Fibroblast of the conjunctiva (primary cell): ENCODE measurements at places on chromosomes 2 and 18.

- DNase-seq: no peak
Measured at GRCh38 chr2:240886678-240887609, 9.0 kb downstream of the MAB21L4 start.

GRCh38 chr2:234981197-234982095, 29.6 kb downstream of the SH3BP4 start:
- peak; percentile 89 for DNase-seq

DNA sequence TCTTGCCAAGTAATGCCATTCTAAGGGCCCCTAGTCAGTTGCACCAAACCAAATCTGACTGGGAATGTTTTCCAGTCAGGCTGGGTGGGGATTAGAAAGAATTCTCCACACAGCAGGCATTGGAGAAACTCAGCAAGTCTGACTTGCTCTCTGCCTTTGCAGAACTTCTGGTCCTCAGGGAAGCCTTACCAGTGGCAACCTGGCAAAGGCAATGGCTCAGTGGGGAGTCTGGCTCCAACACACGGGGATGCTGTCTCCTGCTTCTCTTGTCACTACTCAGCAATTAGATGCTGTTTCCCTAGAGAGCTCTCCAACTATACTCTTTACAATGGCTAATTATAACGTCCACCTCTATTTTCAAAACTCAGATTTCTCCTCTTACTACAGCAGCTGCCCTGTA, 810.7 kb downstream of the LRRTM4 start:
- no peak for DNase-seq

DNA sequence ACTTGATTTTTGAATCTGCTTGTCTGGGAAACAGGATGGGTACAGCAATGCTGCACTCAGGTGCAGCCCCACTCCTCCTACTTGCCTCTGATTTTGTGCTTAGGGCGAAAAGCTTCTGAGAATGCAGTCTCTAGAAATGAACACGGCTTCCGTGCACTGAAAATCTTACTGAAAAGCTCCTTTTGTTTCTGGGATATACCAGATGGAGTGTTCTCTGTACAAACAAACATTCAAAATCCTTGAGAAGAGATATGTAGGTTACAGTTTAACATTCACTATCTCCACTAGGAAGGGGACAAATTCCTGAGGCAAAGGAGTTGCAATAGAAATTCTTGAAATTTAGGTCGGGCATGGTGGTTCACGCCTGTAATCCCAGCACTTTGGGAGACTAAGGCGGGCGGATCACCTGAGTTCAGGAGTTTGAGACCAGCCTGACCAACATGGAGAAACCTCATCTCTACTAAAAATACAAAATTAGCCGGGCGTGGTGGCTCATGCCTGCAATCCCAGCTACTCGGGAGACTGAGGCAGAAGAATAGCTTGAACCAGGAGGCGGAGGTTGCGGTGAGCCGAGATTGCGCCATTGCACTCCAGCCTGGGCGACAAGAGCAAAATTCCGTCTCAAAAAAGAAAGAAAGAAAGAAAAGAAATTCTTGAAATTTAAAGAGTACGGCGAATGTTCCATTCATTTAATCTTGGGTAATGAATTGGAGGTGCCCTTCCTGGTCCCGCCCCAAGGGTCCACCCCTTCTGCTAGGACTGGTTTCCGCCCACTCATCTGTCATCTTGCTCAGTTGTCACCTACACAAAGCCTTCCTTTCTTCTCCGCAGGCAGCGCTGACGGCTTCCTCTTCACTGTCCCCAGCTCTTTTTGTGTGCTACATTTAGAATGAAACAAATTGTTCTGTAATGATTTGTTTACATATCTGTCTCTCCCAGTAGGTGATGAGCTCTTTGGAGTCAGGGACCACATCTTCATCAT, 92.4 kb downstream of the SOCS6 start:
- no peak for DNase-seq

- peak; percentile 28 for DNase-seq
Measured at GRCh38 chr2:237774811-237775553, 23.6 kb upstream of the RBM44 start.

GRCh38 chr2:231390667-231391066, 4.8 kb upstream of the B3GNT7 start:
- no peak for DNase-seq

DNA sequence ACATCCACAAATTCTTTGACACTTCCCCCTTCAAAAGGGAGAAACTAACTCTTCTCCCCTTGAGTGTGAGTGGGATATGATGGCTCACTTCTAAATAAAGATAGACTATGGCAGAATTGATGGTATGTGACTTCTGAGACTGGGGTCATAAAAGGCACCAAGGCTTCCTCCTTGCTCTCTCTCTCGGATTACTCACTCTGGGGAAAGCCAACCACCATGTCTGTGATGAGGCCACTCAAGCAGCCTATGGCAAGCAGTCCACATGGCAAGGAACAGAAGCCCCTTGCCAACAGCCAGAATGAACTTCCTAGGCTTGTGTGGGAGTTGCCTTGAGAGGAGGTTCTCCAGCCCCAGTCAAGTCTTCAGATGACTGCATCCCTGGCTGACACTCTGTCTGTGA, 43.6 kb downstream of the KIAA2012 start:
- DNase-seq: no peak

DNA sequence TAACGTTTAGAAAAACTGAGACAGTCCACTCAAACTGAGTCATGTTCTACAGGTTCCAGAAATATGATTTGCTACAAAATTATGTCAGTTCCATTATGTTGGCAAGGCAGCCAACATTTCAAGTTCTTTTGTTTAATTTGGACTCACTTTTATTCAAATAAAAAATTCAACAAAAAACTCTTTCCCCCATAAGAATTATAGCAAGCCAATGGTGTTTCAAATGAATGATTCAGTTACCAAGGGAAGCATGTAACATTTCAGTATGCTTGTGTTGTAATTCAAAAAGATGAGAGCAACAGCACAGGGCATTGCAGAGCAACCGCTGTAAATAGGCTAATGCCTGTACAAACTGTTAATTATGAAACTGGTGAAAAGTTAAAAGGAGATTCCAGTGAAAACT, 140.8 kb downstream of the FIGN start:
- DNase-seq: no peak

DNA sequence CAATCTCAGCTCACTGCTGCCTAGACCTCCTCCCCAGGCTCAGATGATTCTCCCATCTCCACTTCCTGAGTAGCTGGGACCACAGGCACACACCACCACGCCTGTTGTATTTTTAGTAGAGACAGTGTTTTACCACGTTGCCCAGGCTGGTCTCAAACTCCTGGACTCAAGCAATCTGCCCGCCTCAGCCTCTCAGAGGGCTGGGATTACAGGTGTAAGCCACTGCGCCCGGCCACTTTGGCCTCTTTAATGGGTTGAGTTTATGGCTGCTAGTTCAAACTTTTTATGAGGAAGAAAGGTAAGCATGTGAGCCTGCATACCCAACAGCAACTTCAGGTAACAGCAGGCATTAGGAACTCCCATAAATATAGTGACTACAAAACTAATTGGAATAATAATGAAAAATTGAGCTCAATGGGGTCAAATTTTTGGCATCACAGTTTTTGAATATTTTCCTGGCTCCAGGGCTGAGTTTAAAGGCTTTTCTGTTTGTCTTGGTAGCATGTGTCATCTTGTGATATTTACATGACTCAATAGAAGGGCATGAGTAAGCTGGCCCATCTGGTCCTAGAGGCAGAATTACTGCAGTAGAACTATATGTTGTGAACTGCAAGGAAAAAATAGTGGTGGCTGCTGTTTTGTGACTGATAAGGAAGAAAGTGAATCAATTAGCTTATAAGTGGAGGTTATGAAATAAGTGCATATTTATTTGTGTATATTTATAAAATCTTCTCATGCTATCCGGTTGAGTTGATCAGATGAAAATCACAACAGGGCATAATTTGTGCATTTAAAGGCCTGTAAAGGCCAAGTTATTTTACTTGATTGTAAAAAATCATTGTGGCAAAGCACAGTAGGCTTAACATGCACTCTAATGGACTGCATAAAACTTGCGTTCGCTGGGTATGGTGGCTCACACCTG, 24.8 kb downstream of the GALM start:
- peak; percentile 64 for DNase-seq
